ENCODE measurements at places on chromosomes 6 and 20.

GRCh38 chr6:7155871-7156579 lies 48.3 kb downstream of the RREB1 start:
- DNase-seq = no peak

DNA sequence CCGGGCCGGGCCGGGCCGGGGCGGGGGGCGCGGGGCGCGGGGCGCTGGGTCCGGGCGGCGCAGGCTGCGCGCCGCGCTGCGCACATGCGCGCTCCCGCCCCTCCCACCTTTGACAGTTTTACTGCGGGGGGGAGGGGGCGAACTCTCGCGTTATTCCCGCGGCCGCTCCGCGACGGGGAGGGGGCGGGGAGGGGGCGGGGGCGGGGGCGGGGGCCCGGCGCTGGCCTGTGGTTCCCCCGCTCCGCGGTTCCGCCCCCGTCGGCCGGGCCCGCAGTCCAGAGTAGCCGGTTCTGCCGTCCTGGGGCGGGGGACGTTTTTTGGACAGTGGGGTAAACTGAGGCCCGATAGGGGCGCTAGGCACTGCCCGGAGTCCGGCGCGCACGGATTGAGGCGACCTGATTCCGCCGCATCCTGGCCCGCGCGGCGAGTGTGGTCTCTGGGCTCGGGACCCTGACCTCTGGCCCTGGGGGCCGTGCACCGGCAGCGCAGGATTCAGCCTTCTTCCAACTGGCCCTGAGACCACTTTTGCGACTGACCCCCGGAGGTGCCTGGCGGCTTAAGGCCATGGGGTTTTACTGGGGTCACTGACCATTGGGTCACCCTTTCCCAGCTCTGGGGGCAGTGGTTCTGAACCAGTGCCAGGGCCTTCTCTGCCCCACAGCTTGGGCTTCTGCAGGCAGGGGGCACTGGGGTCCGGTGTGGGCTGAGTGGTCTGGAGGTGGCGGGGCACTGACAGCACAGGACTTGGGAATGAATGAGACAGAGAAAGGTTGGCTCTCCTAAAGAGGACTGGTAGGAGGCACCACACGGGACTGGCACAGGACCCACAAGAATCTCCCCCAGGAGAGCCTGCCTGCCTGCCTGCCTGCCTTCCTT lies at the start of gene ZNF512B:
Gene ZNF512B (minus strand): TSS at position 93 of the 876 bp plus-strand sequence. CDS start 1,980 bp downstream, outside the sequence.
- DNase-seq = no peak

DNA sequence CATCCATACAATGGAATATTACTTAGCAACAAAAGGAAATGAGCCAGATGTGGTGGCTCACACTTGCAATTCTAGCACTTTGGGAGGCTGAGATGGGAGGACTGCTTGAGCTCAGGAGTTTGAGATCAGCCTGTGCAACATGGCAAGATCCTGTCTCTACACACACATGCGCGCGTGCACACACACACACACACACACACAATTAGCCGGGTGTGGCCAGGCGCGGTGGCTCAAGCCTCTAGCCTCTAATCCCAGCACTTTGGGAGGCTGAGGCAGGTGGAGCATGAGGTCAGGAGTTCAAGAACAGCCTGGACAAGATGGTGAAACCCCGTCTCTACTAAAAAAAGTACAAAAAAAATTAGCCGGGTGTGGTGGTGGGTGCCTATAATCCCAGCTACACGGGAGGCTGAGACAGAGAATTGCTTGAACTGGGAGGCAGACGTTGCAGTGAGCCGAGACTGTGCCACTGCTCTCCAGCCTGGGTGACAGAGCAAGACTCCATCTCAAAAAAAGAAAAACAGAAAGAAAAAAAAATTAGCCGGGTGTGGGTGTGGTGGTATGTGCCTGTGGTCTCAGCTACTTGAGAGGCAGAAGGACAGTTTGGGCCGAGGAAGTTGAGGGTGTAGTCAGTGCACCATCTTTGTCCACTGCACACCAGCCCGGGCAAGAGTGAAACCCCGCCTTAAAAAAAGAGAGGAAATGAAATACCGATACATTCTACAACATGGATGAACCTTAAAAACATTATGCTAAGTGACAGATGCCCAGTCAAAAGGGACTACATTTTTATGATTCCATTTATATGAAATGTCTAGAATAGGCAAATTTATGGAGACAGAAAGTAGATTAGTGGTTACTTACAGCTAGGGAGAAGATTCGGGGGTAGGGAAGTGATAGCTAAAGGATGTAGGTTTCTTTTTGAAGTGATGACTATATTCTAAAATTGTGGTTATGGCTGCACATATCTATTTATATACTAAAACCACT lies 52.5 kb downstream of the RBL1 start:
- DNase-seq = peak; percentile 84

- no peak for DNase-seq
Observed at GRCh38 chr6:4653141-4653540, 123.1 kb upstream of the CDYL start.

GRCh38 chr20:251354-251753 lies 6.2 kb upstream of the DEFB132 start:
- DNase-seq = no peak

- DNase-seq = no peak
Observed at GRCh38 chr20:37007898-37008649, 56.6 kb upstream of the SAMHD1 start.

GRCh38 chr20:13336308-13337089 lies 115.4 kb downstream of the ISM1 start:
- DNase-seq = no peak

DNA sequence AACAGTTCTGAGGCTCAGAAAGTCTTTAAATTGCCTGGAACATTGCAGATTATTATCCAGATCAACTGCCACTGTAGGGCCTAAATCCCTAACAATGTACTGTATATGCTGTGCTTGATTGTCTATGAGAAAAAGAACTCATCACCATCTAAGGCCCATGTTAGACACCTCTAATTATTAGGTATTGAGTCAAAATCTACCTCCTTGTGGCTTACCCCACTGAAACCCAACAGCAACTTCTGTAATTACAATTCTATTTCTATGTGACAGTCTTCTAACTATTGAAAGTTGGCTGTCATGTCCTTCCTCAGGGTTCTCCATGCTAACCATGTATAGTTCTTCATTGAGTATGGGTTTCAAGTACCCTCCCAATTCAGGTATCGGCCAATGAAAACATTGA lies 13.9 kb downstream of the MCM9 start:
- no peak for DNase-seq

DNA sequence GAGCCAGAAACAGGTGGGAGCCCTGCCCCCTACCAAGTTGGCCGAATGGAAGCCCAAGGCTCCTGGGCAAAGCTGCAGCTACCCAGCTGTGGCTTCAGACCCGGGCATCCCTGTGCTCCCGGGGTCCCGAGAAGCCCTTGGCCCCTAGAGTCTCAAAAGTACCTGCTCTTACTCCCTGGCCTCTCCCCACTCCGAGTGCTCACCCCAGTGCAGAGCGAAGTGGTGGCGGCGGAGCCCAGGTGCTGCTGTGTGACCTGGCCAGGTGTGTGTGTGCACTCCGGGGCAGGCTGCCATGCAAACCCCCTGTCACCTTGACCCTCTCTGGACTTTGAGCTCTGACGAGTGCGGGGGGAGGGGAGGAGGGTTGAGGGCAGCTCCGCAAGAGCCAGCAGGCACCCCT lies 493.8 kb upstream of the MANEA start:
- DNase-seq = no peak

GRCh38 chr6:146913842-146914488 lies 290.3 kb upstream of the STXBP5 start:
- no peak for DNase-seq

DNA sequence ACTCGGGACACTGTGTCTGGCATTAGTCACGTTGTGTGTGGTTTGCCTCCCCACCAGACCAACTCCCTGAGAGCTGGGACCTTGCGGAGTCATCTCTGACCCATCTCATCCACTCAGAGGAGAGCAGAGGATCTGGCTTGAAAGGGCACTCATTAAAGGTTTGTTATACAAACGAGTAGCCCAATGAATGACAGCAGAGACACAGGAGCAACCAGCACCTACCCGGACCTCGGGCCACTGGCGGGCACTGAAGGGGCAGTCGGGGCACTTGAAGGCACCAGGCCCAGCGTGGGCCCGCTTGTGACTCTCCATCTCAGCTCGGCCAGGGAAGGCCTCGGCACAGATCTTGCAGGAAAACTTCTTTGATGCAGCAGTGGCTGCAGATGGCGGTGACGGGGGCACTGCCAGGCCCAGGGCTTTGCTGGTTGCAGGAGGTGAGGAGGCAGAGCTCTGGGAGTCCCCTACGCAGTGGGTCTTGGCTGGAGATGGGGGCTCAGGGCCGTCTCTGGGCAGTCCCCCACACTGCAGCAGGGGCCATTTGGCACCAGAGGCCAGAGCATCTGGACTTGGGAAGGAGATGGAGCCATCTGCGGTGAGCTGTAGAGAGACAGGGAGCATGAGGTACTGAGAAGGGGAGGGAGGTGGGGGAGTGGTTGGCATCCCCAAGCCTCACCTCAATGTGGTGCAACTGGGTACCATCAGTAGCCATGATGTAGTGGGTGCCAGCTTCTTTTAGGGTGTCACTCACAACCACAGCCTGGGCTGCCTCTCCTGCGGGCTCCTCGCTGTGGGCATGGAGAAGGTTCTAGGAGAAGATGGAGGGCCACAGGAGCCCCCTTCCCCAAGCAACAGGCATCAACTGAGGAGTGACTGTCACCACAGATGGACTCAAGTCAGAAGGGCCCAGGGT lies 17.7 kb downstream of the PCIF1 start:
- DNase-seq = no peak

DNA sequence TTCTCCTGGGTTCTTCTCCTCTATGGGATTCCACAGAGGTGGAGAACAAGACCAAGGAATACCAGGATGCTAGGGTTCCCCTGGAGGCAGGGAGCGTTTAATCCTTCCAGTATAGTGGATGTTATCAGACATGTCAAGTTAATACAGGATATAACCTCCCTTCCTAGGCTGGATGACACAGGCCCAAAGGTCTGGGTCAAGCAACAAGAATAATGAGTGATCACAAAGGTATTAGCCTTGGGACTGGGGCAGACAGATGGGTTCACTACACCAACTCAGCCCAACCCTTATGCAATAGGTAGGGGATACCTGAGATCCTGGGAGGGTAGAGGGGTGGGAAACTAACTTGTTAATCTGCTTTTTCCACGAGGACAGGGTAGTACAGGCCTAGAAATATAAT lies 690.3 kb downstream of the HTR1B start:
- DNase-seq = no peak

GRCh38 chr20:57108218-57108617 lies 158.2 kb downstream of the BMP7 start:
- no peak for DNase-seq

DNA sequence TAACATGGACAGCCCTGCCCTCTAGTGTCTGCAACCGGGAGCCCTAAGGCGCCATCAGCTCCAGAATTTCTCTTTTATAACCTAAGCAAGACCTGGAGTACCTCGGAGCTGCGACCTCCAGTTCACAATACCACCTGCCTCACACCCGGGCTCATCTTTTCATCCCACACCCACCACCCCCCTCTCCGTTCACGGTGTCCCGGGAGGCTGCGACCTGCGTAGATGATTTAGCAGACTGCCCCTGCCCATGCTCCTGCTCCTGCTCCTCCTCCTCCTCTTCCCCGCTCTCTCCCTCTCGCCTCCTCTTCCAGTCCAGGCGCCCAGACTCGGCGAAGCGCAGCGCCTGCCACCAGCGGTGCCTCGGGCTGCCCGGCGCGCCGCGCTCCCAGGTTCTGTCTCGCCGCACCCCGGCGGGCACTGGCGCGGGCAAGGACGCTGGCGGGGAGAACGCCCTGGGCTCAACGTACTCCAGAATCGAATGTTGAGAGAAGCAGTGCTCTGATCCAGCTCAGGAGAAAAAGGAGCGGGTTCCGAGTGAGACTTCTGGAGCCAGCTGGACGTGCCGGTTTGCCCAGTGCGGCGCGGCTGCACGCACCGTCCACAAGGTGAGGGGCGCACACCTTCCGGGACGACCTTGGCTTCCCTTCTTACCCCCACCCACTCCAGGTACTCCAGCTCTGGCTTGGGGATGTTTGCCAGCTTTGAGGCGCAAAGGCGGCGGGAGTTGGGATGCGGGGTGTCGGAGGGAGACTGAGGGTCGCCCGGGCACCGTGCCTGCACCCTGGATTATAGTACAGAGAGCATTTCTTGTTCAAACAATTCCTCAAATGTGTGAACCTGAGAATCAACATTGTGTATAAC lies at the start of gene HTR1E:
Gene HTR1E (plus strand): TSS at position 310 of the 861 bp plus-strand sequence. CDS start 77,807 bp downstream, outside the sequence.
- DNase-seq = no peak

- no peak for DNase-seq
Observed at GRCh38 chr6:11366934-11367637, 134.6 kb upstream of the NEDD9 start.

GRCh38 chr20:23530937-23531567 lies 37.2 kb downstream of the CST9L start:
- DNase-seq = no peak

- no peak for DNase-seq
Observed at GRCh38 chr20:38893565-38894090, 32.6 kb upstream of the FAM83D start.
